ENCODE measurements at places on chromosomes 12 and 14.

- peak; percentile 13 for DNase-seq
These were observed 414.3 kb downstream of the TMEM121 start for GRCh38 chr14:105940534-105941225.

DNA sequence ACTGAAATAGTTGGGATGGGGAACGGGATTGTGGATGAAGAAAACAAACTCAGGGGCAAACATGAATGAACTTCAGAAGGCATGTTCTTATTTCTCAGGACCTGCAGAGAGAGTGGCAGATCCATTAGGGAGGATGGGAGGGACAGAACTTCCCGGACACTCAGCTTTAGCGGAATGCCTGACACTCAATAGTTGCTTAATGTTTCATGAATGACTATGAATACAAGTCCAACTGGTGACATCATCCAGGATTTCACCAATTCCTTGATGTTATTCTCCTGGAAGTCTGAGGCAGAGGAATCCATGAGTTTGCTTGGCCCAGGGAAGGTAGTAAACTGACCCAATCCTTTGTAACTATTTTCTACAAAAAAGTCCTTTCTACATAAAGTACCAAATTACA is 37.8 kb upstream of the LRRC10 start:
- no peak for DNase-seq

GRCh38 chr12:106245767-106246166 is 2.1 kb downstream of the CKAP4 start:
- DNase-seq = no peak

- DNase-seq = no peak
These were observed 18.5 kb upstream of the DUSP6 start for GRCh38 chr12:89370850-89371249.

DNA sequence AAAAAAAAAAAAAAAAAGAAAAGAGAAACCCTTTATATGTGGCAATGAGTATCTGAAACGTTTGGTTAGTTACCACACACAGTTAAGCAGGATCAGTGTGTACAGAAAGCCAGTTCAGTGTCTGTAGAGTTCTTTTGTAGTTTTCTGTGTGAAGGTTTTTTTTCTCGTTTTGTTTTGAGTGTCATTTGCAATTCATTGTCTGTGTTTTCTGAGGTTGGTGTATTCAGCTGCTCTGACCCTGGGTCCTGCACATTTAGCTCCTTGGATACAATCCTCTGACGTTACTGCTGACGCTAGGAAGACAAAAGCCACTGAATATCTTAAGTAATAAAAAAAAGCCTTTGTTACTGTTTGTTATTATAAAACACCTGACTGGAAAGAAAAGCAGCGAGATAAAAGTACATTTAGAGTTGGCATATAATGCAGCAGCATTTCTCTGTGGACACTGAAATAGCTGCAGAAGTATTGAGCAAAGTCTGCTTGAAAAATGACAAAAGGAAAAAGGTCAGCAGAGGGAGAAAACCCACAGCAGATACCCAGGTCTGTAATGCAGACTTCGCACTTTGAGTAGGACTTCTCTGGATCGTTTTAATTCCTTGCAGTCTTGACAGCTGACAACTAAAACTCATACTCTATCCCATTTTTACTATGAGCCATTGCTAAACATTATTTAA is 89.0 kb downstream of the POLR3B start:
- DNase-seq = no peak

- DNase-seq = no peak
These were observed 17.4 kb upstream of the ACVR1B start for GRCh38 chr12:51934080-51934479.

DNA sequence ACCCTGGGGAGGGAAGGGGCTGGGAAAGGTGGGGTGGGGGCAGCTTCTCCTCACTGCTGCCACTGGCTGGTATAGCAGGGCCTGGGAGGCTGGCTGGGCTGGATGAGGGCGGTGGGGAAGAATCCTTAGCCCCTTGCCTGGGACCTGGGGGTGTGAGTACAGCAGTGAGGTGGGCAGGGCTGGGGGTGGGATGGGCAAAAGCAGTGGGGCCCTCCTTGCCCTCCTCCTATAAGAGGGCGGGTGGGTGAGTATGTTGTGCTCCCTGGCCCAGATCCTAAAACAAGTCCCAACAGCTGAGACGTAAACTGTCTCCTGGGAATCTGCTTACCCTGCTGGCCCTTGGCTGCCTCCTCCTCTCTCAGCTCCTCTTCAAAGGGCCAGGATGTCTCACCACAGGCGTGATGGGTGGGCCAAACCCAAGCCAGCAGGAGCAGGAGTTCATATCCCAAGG is 2.2 kb downstream of the NCKAP5L start:
- DNase-seq = no peak

DNA sequence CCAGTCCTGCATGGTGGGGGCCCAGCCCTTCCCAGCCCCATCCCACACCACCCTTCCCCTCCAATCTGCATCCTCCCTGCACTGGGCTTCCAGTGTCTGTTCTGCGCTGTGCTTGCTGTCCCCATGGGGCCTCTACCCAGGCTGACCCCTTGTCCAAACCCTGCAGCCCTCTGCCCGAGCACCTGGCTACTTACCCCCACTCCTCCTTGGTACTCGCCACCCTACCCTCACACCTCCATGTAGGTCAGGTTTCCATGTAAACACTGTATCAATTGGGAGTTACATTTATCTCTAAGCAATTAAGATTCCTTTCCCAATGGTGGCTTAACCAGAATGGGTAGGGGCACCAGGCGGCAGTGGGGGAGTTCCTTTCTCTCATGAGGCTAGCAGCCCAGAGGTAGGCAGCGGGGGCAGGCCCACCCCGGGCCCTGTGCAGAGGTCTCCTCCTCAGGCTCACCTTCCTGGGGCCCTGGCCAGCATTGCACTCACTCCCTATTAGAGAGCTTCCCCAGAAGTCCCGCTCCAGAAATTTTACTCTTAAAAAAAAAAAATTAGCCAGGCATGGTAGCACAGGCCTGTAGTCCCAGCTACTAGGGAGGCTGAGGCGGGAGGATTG is 76.6 kb upstream of the CCND2 start:
- DNase-seq = no peak

DNA sequence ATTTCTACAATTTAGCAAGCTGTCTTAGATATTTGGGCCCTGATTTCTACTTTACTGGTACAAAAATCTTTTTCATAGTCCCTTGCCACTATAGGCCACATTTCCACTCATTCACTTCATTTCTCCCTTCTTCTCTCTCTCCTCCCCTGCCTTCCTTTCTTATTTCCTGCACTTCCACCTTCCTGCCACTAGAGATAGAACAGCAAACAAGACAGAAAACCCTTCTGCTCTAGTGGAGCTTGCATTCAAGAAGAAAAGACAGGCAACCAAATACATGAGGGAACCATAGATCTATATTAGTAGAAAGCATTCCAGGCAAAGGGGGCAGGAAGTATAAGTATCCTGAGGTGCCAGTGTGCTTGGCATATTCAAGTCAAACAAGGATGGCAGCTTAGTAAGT is 623.5 kb downstream of the FLRT2 start:
- no peak for DNase-seq

DNA sequence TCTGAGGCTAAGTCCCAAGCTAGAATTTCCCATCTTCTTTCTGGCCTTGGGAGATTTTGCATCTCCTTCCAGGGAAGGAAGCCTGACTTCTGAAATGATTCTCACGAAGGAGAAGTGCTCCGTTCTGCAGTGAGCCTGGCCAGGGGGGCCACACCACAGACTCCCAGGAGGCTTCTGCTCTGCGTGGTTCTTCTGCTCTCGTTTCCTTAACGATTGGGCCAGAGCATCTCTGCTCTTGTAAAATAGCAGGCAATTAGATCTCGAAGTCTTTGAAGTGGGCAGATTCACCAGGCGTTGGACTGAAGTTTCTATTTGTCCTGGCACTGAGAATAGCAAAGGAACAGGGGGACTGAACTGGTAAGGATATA is 6.7 kb upstream of the BATF start:
- no peak for DNase-seq

DNA sequence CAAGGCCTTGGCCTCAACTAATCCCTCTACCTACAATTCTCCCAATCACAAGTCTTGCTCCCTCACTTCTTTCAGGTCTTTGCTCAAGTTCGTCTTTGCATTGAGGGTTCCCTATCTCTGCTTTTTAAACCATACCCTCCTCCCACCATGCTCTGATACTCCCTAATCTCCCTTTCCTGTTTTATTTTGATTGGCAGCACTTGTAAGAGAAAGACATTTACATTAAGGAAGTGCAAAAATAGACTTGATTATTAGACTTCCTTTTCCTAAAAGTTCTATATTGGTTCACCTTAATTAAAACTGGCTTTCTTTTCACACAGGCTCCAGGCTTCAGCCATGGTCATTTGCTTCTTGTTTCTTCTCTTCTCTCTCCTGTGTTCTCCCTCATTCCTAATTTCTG is 18.3 kb upstream of the WIF1 start:
- DNase-seq = no peak

DNA sequence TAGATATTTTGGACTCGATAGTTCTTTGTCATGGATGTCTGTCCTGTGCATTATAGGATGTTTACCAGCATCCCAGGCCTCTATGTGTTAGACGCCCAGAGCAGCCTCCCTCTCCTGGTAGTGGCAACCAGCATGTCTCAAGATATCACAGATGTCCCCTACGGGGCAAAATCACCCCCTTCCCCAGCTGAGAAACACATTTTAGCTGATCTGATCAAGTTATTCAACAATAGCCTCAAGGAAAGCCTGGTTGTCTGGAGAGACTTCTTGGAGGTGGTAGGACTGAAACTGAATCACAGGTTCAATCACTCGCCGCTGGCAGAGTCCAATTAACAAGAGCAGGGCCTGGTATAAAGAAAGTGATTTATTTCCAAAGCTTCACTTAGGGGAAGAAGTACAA is 17.6 kb downstream of the BDKRB1 start:
- no peak for DNase-seq

DNA sequence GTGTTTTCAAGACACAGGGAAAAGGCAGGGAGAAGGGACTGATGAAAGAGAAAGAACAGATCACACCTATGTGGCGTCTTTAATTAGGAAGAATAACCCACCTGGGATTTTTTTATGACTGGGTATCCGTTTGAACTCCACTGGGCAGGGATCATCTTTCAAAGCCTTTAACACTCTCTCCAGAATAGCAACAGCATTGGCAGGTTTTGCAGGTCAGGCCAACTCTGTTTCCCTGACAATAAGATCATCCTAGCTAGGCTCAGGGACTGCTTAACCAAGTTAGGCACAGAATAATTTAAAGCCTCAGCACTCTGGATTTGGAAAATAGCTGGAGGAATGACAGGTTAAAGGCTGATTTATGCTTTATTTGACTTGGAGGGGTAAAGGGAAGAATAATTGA is 117.6 kb downstream of the SUDS3 start:
- DNase-seq = no peak

DNA sequence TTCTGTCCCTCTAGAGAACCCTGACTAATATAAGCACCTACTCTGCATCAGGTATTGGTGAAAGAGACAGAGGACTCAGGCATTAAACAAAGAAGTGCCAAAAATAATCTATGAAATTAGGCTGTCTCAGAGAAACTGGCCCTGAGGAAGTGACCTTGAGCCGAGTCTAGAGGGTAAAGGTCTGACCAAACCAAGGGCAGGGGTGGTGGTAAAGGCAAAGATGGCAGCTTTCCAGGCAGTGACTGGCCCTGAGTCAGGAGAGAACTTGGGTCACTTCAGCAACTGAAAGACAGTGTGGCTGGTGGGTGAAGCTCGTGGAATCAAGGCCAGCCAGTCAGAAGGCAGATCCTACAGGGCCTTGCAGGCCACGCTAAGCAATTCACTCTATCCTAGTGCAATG is 30.6 kb downstream of the CDKL1 start:
- no peak for DNase-seq

DNA sequence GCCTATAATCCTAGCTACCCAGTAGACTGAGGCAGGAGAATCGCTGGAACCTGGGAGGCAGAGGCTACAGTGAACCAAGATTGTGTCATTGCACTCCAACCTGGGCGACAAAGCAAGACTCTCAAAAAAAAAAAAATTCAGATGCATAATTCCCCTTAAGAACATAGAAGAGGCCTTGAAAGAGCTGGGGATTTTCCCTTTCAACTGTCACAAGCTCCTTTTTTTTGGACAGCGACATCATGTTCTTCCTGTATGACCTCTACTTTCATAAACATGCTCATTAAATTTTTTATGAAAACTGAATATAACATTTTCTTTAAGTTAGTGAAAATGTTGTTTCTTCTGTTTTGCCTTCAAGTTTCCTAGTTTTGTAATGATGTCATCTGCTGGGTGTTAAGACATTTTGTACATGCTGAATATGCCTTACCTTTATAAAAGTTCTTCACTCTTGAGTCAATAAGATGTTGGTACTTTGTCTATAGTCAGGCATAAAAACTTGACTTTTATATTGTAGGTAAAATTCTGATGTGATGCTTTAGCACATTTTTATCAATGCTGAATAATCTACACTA is 76.0 kb downstream of the PTHLH start:
- no peak for DNase-seq

DNA sequence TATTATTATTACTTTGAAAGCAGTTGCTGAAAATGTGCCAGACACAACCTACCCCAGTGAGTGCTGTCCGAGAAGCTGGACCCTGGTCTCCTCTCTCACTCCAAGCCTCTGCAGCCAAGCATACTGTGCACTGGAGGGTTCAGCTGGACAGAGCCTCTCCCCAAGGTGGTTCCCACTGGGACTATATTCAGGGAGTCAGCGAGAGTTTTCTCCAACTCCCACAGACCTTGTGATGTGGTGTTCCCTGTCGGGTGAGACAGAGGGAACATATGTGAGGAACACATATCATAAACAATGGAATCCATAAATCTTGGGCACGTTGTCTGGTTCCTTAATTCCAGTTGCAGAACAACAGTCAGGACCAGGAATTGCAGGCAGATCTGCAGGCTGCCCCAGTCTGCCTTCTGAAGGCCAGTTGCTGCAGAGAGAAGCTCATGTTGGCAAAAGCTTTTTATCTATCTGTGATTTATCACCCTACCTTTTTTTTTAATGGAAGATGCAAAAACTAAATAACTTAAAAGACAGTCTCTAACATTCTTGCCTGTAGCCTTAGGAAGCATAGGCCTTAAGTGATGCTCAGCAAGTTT is 619.8 kb upstream of the TBX3 start:
- DNase-seq = no peak

DNA sequence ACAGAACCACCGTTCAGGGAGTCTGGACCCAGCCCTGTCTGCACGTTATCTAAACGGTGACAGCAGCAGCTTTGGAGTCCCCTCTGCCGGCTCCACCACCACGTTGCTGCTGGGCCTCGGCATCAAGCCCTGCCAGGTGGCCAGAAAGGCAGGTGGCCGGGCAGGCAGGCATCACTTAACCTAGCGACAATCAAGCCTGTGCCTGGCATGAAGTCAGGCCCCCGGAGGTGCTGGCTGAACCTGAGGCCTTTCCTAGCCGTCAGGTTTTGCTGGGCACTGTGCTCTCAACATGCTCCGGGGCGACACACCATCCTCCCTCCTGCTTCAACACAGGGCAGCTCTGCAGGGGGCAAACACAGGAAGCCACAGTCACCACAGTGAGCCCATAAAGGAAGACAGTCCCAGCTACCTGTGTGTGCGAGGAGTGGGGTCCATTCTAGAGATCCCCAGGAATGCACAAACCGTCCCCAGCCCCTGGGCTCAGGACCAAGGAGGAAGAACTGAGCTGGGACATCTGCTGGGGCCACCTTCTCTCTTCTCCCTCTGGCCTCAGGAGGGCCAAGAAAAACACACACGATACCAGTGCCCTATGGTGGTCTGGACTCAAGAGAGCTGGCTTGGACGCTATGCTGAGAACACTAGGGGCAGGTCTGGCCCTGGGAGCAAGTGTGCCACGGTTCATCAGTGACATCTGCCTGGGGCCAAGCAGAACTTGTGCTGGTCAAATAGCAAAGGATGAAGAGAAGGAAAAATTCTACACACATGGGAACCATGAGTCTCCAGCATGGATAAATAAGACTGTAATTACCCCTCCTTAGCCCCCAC is 44.7 kb downstream of the CCDC88C start:
- DNase-seq = peak; percentile 58

GRCh38 chr14:76698191-76698590 is 63.1 kb upstream of the VASH1 start:
- no peak for DNase-seq
